ENCODE measurements at places on chromosomes 16 and 17.

GRCh38 chr16:76964464-76965154, 226.4 kb upstream of the MON1B start:
- DNase-seq, result no peak

- DNase-seq, result no peak
Measured at GRCh38 chr16:84053237-84053636, 10.6 kb upstream of the SLC38A8 start.

GRCh38 chr16:83348991-83349390, 458.8 kb upstream of the HSBP1 start:
- no peak for DNase-seq

GRCh38 chr17:82845163-82845807, 5.5 kb upstream of the ZNF750 start:
- no peak for DNase-seq

- DNase-seq, result no peak
Measured at GRCh38 chr17:41003926-41004325, 4.2 kb upstream of the KRTAP3-2 start.

GRCh38 chr16:55444754-55445485, 34.1 kb upstream of the MMP2 start:
- no peak for DNase-seq

DNA sequence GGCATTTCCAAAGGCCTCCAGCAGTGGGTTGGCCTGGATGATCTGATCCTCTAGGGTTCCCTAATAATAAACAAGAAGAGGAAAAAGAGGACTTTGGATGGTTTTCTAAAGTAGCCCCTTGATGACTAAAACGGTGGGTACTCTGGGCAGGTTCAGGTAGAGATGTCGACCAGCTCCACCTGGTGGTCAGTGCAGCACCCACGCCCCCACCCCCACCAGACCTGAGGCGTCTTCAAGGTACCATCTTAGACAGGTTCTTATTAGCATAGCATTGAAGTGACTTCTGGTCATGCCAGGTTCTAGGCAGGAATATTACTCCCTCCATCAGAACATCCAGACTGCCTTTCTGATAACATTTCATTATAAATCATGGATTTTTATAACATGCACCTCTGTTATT, 15.0 kb downstream of the MYH13 start:
- DNase-seq, result no peak

DNA sequence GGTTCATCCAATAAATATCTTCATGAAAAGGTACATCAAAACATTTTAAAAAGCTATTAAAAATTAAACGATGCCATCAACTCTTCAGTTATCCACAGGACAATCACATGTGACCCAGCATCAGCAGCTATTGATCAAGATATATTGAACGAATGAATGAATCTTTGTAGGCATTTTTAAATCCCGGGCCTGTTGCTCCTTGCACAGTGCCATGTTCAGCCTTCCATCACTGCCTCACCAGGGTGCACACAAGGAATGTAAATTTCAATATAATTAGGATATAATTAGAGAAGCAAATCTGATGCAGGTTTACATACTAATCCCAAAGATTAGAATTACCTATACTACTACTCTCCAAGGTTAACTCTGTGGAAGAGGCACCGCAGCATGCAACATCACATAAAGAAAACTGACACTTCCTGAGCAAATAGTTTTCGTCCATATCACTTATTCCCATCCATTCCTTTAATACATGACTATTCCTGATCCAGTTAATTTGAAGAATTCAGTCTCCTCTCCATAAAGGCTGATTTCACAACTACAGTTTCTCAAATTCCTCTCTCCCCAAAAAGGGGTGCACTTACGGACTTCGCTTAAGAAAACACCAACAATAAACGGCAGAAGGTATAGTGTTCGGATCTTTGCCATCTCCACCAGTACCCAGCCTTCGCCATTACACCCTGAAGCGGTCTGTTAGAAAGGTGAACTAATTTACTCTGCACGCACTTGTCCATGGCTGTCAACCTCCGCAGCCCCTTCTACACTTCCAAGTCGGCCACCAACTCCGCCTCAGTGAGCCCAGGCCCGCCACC, 938 bp downstream of the NCOR1 start:
- DNase-seq, result no peak

GRCh38 chr16:10564591-10564990, 15.8 kb downstream of the EMP2 start:
- no peak for DNase-seq

Measured in T-helper 2 cell treated with Interferon-gamma antibody and Interleukin-4, amounts not matched to agents 5 μg/mL and 100 μg/mL, for 36 hours (primary cell).